ENCODE measurements at places on chromosomes 3 and 15. TPM values are rescaled to one million over a fixed set of nuclear protein-coding genes. Genes with fewer than 3 reads are reported as not detected.

The FBXW12 gene
- not detected for total RNA-seq

The PIERCE2 gene
- 0.31 TPM for total RNA-seq

The SNX22 gene
- total RNA-seq = 0.42 TPM

The ETV5 gene
- 1.0 TPM for total RNA-seq

- H3K36me3 ChIP-seq = no peaks in the 10 kb centered on the region
- peak overlapping the region; percentile 27 for H3K4me3 ChIP-seq
- H3K27ac ChIP-seq = no peak overlapping the region
Observed at GRCh38 chr15:45585069-45585791, 1.9 kb upstream of the BLOC1S6 start.

- peaks cover 91% of the 10 kb centered on the region for H3K4me1 ChIP-seq
- H3K36me3 ChIP-seq = peaks cover 69% of the 10 kb centered on the region
- no peak for DNase-seq
- H3K27ac ChIP-seq = peak overlapping the region; percentile 85
- peak overlapping the region; percentile 22 for H3K4me3 ChIP-seq
Observed at GRCh38 chr15:55282284-55282833, 7.3 kb downstream of the RAB27A start.

DNA sequence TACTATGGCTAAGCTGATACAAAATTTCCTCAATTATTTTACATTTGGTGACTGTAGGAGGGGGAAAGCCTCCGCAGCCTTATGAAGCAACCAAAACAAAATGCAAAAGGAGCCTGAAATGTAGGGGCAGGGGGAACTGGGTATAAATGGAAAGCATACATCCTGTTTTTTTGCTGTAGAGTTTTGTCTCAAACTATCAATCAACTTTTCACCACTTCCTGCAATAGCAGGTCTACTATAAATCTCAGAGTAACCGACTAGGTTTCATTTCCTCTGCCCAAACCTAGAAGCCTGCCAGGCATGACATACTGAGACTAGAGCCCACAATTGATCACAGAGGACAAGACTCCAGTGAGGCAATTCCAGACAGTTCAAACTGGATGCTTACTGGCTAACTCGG lies 91.3 kb downstream of the SHQ1 start:
- H3K36me3 ChIP-seq = peaks cover 59% of the 10 kb centered on the region
- H3K4me1 ChIP-seq = peaks cover 51% of the 10 kb centered on the region

DNA sequence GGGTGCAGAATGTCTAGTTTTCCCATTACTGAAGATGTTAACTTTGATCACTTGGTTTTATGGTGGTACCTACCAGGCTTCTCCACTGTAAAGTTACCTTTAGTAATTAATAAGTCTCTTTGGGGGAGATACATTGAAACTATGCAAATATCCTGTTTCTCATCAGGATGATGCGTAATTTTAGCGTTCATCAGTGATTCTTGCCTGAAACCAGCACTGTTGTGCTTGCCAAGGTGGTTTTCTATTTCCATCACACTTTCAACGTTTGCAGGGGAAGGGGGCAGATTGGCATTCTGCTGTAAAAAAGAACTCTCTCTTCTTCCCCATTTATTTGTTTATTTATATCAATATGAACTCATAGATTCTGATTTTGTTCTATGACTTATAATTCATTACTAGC lies 61.0 kb downstream of the SSR3 start:
- H3K4me1 ChIP-seq = no peaks in the 10 kb centered on the region
- no peak overlapping the region for H3K4me3 ChIP-seq
- no peaks in the 10 kb centered on the region for H3K36me3 ChIP-seq
- no peak overlapping the region for H3K27ac ChIP-seq
- no peak for DNase-seq

GRCh38 chr3:13144163-13145023 lies 71.2 kb upstream of the IQSEC1 start:
- no peaks in the 10 kb centered on the region for H3K36me3 ChIP-seq
- DNase-seq = no peak
- peaks cover 3% of the 10 kb centered on the region for H3K4me1 ChIP-seq
- H3K27ac ChIP-seq = no peak overlapping the region
- H3K27me3 ChIP-seq = no peaks in the 10 kb centered on the region

DNA sequence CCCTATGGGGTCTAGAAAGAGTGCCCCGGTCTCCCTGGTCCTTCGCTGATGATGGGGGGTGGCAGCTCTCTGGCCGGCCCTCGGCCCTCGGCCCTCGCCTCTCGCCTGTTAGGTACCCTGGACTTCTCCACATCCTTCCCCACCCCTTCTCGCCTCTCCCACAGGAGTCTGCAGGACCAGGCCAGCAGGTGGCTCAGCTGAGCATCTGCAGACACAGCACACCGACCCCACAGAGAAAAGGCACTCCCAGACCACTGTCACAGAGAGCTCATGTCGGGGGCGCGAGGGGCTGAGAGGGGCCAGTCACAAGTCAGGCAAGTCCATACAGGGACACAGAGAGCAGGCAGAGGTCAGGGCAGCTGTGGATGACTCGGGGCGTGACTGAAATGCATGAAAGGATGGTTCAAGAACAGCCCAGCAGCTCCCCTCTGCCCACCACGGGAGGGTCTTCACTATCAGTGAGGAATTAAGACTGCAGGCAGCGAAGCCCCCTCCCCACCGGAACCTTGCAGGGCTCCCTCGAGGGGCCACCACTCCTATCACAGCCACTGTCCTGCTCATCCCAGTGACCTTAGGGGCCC lies 181.7 kb upstream of the NSMCE3 start:
- H3K27me3 ChIP-seq = peaks cover 3% of the 10 kb centered on the region
- peaks cover 14% of the 10 kb centered on the region for H3K4me1 ChIP-seq
- DNase-seq = no peak
- no peaks in the 10 kb centered on the region for H3K36me3 ChIP-seq
- no peak overlapping the region for H3K4me3 ChIP-seq
- no peak overlapping the region for H3K27ac ChIP-seq

DNA sequence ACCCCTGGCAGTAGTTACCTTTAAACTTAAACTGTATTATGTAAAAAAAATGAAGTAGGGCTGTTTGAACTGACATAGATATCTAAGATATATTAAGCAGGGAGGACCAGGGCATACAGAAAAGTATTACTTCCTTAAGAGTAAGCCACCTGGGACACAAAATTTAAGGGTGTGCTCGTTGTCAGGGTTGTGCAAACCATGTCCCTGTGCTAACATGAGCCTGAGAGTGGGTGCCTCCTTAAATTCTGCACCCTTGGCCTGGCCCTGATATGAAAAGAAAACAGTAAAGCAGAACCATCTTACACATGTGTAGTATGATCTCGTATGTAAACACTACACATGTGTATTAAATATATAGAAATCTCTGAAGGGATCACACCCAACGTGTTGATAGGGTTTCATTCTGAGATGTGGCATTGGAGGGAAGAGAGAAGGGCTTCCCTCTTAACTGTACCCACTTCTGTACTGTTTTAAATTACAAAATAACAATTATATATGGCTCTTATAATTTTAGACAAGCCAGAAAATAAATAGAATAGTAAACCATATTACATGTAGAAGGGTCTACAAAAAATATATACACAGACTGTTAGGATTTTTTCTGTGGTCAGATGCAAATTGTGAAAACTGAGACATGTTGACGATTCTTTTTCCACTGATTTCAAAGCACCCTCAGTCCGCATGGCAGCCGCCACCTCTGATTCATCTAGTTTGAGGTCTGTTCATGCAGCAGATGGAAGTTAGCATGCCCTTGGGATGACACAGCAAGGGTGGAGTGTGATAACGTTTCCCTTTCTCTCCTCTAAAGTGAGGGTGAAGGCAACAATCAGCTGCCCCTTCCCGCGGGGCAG lies 400.8 kb upstream of the PROK2 start:
- peaks cover 5% of the 10 kb centered on the region for H3K27me3 ChIP-seq
- peak; percentile 53 for DNase-seq
- H3K36me3 ChIP-seq = no peaks in the 10 kb centered on the region
- peaks cover 10% of the 10 kb centered on the region for H3K4me1 ChIP-seq

DNA sequence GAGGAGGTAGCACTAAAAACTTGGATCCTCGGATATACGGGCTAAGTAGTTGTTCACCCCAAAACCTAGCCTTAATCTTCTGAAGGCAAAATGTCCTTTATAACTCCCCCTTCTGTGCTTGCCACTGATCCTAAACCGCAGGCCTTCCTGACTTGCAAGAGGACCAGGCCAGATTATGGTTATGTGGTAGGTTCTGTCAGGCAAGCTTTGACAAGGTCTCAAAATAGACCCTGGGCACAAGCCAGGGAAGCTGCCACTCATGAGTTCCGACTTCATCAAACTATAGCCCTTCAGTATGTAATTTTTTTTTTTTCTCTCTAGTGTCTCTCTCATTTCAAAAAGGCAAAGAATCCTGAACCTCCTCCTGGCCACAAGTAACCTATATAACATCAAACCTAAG lies 3.2 kb downstream of the LRRFIP2 start:
- H3K27me3 ChIP-seq = no peaks in the 10 kb centered on the region
- DNase-seq = no peak
- peaks cover 28% of the 10 kb centered on the region for H3K4me1 ChIP-seq
- H3K27ac ChIP-seq = no peak overlapping the region
- no peak overlapping the region for H3K4me3 ChIP-seq
- peaks cover 7% of the 10 kb centered on the region for H3K36me3 ChIP-seq

DNA sequence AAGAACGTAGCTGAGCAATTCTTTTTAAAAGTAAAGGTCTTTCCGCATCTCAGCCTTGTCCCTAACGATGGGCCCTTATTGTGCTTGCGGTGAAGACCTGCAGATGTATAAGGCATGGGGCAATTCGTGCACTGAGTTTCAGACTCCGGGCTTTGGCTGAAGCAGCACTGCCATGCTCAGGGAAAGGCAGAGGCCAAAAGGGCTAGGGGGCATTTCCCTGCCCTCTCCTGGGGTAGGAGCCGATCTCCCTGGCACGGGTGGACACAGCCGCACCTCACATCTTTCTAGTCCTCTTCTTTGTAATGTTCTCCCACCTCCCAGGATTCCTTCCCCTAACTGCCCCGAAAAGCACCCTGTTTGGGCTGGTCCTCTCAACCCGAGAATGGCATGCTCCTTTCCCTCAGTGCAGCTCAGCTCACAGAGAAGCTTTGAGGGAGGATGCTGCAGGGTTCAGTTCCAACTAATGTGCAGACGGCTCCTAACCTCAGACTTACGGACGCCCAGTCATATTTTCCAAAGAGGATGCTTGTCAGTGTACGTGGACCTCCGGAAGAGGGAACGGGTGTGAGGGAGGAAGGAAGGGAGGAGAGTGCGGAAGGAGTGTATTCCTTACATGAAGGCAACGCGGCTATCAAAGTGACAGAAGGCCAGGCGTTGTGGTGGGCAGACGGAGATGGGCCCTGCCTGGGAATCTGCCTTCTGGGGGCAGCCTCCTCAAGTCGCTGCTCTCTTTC lies 61.2 kb downstream of the SYNM start:
- H3K4me1 ChIP-seq = peaks cover 11% of the 10 kb centered on the region
- no peak overlapping the region for H3K4me3 ChIP-seq
- no peaks in the 10 kb centered on the region for H3K27me3 ChIP-seq
- no peak overlapping the region for H3K27ac ChIP-seq
